Colonic mucosa (tissue), 4 donors: ENCODE measurements at places on chromosomes 1 and 21. TPM values are rescaled to one million over a fixed set of nuclear protein-coding genes. Genes with fewer than 3 reads are reported as not detected.
A peak's percentile ranks its signal among the peaks of the same experiment; 100 is the strongest.

The ST6GALNAC3 gene
- 5.7 TPM for total RNA-seq

The PRAMEF13 gene
- total RNA-seq = not detected

GRCh38 chr21:26935977-26936376 is 30.9 kb downstream of the ADAMTS5 start:
- DNase-seq = no peak

The SPATA45 gene
- total RNA-seq = not detected

- DNase-seq = peak; percentile 33
These were observed 36.8 kb upstream of the PODN start for GRCh38 chr1:53025034-53025768.

The BLZF1 gene
- 20.5 TPM for total RNA-seq
